Vagina (tissue), 2 donors: ENCODE measurements at places on chromosomes 6 and 20.

- no peak for DNase-seq
These were observed 80.4 kb upstream of the ZNF184 start for GRCh38 chr6:27553123-27553904.

GRCh38 chr20:2123720-2124119 is 22.1 kb downstream of the STK35 start:
- DNase-seq = no peak

GRCh38 chr6:134171517-134171916 is 119.1 kb upstream of the SLC2A12 start:
- no peak for DNase-seq

GRCh38 chr6:36968266-36968977 is 13.9 kb downstream of the PI16 start:
- no peak for DNase-seq

DNA sequence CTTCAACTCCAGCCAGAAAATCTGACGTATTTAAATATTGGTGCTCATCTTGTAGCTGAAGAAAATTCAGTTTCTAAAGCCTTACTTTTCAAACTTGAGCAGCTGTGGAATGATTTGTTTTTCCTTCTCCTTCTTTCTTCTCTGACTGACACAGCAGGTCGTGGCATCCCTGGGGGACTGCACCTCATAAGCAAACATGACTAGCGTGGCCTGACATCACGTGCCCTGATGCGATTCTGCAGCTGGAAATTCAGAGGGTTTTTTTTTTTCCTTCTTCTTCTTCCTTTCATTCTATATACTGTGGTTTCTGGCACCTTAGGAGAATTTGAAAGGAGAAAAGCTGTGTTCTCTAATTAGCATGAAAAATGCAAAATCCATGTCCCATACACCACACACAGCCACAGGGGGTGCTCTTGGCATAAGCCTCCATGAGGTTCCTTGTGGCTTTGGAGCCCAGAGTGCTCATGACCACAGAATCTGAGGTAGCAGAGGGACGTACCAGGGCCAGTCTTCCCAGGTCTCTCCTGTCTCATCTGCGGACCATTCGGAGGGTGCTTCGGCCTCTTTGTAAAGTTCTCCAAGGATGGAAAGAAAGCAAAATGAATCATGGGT is 258.5 kb upstream of the CDH4 start:
- no peak for DNase-seq

DNA sequence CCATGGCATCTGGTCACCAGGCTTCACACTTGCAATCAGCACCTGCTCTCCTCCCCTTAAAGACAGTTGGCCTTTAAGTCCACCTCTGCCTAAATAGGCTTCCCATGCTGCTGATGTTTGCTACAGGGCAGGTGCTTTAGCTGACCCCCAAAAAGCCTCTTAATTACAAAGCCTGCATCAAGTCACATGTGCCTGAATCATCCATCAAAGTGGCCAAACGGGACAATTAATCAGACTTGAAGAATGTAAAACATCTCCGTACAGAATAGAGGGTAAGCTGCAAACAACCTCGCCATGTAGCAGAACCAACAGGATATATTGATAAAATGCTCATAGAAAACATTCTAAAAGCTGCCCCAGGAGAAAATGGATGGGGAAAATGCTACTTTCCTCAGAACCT is 7.4 kb downstream of the LY86 start:
- DNase-seq = no peak

GRCh38 chr6:20569000-20569610 is 34.8 kb downstream of the CDKAL1 start:
- DNase-seq = no peak

GRCh38 chr6:56291302-56291917 is 44.0 kb upstream of the COL21A1 start:
- no peak for DNase-seq
